ENCODE measurements at places on chromosomes 7 and 10. TPM values are rescaled to one million over a fixed set of nuclear protein-coding genes. Genes with fewer than 3 reads are reported as not detected.

GRCh38 chr7:102874966-102875365, 37.8 kb upstream of the LRRC17 start:
- H3K27me3 ChIP-seq, result no peaks in the 10 kb centered on the region
- DNase-seq, result no peak
- H3K36me3 ChIP-seq, result no peaks in the 10 kb centered on the region

DNA sequence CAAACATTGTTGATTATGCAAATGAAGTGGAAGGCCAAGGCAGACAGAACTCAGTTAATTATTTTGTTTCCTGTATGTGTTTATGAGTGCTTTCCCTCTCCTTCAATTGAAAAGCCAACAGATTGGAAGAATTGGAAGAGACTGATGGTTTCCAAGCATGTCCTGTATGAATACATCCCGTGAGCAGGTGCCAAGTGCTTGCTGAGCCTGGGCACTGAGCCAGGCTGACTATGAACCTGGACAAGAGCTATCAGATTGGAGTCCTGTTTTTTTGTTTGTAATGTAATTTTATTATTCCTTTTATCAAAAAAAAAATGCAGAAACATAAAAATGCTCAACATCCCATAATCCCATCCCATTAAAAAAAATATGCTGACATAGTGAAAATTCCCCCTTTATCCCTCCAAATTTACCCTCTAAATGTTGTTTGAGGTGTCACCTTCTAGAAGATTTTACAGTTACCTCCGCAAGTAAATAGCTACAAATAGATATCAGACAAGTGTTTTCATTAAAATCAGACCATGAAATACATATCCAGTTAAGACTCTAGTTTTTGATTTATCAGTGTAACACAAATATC, 449.5 kb downstream of the GRID1 start:
- no peak overlapping the region for H3K4me3 ChIP-seq
- H3K36me3 ChIP-seq, result no peaks in the 10 kb centered on the region
- no peak overlapping the region for H3K27ac ChIP-seq
- no peaks in the 10 kb centered on the region for H3K4me1 ChIP-seq
- DNase-seq, result no peak

DNA sequence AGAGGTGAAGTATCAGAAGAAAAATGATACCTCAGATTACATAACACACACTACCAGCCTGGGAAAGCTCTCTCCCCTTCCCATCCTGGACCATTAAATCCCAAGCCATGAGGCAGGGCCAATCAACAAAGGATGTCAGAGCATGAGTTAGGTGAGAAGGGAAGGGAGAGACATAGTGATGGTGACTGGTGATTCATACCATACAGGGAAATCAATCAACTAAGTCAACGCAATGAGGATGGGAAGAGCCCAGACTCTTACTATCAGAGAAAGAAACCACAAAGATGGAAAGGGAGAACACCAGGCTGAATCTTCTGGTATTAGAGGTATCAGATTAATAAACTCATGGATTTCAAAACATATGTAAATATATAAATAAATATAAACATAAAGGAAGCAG, 185.4 kb downstream of the KMT2E start:
- H3K4me1 ChIP-seq, result peaks cover 6% of the 10 kb centered on the region
- H3K27ac ChIP-seq, result no peak overlapping the region
- H3K27me3 ChIP-seq, result no peaks in the 10 kb centered on the region
- no peak for DNase-seq
- no peak overlapping the region for H3K4me3 ChIP-seq

Gene PRRT4
- total RNA-seq, result under 0.01 TPM

Data from fibroblast of lung (primary cell).